ENCODE measurements at places on chromosomes 1 and 21.

DNA sequence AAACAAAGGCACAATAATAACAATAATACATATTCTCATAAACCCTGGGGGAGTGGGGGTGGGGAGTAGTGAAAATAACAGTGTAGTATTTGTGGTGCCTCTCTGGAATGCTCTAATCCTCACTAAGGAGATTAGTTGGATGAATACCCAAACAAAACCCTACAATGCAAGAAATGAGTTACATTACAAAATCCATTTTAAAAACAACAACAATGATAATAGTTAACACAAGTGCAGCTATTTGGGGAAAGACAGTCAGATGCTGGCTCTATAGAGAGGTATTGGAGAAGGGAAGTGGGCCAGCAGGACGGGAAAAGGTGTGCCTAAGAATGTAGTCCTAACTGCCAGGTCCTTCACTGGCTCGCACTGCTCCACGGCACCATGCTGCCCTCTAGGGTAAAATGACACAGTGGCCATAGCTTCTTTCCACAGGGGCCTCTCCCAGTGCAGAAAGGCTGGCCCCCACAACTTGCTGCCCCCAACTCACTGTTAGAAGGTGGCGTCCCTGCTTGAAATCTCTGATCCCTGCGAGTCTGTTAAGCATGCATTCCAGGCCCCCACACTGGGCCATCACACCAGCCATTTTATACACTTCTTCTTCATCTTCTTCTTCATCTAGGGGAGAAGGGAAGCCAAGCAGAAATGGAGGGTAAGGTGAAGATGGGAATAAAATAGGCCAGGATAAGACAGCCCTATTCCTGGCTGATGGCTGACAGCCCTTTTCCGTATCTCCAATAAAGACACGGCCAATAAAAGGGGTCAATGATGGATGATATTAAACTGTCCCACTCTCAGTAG is 113.8 kb downstream of the UBR4 start:
- DNase-seq, result peak; percentile 19

DNA sequence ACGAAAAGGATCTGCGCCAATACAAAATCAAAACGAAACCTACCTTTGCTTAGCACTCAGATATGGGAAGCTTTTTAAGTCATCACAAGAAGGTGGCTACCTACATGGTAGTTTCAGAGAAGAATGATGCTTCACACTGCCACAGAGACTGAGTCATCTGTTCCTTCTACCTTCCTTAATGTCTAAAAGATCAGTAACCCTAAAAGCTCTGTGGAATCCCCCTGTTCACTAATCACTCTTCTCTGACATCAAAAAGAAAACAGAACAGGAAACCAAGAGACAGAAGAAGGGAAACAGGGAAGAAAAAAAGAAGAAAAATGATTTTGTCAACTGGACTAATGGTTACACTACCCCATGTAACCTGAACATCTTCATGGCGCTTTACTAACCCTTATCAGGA is 177.2 kb downstream of the SMYD3 start:
- no peak for DNase-seq

DNA sequence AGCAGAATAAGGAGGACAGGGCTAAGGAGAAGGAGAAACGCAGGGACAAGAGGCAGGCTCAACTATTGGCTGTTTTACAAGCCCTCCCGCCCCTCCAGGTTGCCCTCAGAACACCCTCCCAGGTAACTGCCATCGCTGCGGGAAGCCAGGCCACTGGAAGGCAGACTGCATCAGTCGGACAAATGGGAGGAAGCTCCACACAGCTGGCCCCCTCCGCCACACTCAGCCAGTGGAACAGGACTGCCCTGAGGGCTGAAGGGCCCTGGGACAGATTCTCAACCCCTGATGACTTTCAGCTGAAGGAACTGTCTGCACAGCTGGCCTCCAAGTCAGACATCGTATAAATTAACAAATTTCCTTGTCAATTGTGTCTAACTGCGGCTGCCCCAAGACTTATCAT is 21.8 kb downstream of the LRRC3 start:
- no peak for DNase-seq

DNA sequence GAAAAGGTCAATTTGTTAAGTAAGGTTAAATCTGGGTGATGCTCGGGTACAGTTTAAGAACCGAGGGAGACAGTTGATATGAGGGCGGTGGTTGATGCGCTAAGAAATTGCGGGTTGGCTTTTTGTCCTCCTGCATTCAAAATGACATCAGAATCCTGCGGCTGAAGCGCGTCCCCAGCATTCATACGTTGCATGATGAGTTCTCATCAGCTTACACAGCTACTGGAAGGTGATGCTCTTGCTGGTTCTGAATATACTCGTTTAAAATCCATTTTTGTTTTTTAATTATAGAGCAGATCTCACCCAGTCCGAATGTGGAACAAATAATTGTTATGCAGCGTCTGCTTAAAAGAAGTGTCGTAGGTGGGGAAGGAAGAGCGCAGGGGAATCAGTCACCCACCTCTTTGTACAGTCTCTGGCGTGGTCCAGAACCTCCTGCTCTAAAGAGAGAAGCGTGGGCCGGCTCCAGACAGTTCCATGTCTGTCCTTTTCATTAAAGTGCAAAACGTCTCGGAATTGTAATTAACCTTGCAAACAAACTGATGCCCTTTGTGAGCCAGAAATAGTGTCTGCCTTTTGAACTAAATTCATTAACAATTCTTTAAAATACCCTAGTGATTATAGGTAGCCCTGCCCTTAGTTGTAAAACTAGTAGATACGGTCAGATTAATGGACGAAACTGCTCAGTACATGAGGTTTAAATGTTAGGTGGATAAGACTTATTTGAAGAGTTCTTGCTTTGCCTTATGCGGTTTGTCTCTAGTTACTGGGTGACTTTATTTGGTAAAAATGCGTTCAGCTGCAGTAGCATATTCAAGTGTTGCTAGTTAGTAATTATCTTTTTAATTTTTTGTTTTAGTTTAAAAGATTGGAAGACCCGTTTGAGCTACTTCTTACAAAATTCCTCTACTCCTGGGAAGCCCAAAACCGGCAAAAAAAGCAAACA is 741 bp downstream of the RGS2 start:
- peak; percentile 57 for DNase-seq

- DNase-seq, result no peak
These were observed 276.5 kb upstream of the USP25 start for GRCh38 chr21:15453261-15453660.

- no peak for DNase-seq
These were observed 69.1 kb downstream of the RGS18 start for GRCh38 chr1:192227330-192227729.

DNA sequence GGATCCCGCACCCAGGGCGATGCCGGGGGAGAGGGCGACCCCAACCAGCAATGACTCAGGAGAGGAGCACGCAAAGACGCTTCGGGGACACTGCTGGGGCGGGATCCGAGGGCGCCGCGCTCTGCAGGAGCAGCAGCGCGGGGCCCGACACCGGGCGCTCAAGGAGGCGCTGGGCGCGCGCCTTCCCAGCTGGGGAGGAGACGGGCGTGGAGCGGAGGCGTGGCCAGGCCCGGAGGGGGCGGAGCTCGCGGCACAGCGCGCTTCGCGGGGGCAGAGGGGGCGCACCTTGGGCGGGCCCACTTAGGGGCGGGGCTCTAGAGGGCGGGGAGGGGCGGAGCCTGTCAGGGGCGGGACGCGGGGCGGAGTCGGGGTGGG is 369 bp downstream of the SUMO3 start:
- DNase-seq, result peak; percentile 77

- no peak for DNase-seq
These were observed 8.2 kb downstream of the NBPF1 start for GRCh38 chr1:16605213-16605525.

GRCh38 chr1:6360117-6360496 is 33.5 kb downstream of the ACOT7 start:
- DNase-seq, result no peak

GRCh38 chr1:211616231-211616964 is 37.4 kb upstream of the SLC30A1 start:
- DNase-seq, result no peak

- DNase-seq, result no peak
These were observed 355.1 kb upstream of the PTBP2 start for GRCh38 chr1:96366516-96366915.

DNA sequence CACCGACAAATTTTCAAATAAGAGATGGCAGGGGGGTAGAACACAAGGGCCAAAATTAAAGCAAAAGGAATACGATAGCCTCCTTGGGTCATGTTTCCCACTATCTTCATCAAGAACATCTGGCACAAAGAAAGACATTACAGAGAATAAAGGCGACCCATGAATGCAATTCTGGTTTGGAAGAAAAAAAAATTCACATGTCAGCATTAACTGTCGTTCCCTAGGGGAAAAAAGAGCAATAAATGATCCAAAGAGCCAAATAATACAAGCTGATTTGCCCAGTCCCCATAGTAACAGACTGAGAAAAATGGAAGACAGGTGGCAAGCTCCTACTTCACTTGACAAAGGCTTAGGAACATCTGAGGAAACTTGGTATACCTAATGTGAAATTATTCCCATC is 4.5 kb downstream of the STIL start:
- peak; percentile 98 for DNase-seq

- peak; percentile 56 for DNase-seq
These were observed 49.4 kb upstream of the A3GALT2 start for GRCh38 chr1:33370301-33370700.

- no peak for DNase-seq
These were observed 43.7 kb upstream of the PTGFR start for GRCh38 chr1:78447086-78447485.

- no peak for DNase-seq
These were observed 71.5 kb upstream of the RGS2 start for GRCh38 chr1:192737306-192737705.

DNA sequence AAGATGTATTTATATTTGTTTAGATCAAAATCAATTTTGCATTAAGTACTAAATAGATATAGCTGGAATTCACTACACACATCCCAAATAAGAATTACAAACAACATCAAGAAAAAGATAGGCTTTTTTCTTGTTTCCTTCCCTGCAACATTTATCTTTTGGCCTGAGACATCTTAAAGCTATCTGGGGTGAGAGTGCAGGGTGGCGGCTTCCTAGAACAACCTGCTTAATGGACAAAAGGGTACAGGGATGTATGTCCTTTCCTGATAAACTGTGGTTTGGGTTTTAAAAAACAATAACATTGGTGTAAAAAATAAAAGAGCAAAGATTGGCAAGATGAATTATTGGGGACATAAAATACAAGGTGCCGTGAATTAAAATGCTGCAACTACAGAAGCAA is 54.4 kb downstream of the EPRS1 start:
- no peak for DNase-seq

GRCh38 chr1:79353224-79353623 is 346.7 kb upstream of the ADGRL4 start:
- peak; percentile 7 for DNase-seq

GRCh38 chr1:107677697-107678096 is 287.3 kb downstream of the VAV3 start:
- no peak for DNase-seq

- DNase-seq, result no peak
These were observed 42.7 kb upstream of the LIN9 start for GRCh38 chr1:226351709-226352108.

DNA sequence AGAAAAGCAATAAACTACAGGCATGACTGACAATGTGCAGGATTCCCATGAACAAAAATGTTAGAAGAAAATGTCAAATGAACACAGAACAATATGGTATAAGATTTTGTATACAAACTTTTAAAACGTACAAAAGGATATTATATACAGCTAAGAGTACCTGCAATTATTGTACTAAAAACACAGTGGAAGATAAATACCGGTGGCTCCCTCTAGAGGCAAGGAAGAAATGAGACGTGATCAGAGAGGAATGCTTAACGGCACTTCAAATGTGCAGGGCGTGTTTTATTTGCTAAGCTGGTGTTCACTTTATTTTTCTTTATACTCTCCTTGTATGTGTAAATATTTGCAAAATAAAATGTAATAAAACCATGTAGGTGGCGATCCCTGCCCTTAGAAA is 191.8 kb upstream of the SAMSN1 start:
- peak; percentile 16 for DNase-seq

DNA sequence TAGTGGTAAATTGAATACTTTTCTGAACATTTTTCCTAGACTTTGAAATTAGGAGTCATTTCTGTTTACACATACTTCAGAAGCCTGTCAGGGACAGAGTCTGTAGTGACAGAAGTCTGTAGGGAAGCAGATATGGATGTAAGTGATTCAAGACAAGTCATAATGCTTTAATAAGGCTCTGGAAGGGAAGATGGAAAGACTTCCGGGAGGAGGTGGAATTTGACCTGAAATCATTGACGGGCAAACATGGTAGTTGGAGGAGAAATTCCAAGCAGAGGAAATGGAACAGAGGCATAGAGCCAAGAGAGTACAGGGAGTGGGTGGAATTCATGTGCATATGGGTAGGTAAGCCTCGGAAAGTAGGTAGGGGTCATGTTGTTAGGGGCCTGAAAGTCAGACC is 22.5 kb downstream of the CAMTA1 start:
- DNase-seq, result no peak

- DNase-seq, result no peak
These were observed 9.9 kb downstream of the LMO4 start for GRCh38 chr1:87338566-87338965.

- no peak for DNase-seq
These were observed 37.8 kb upstream of the EFHD2 start for GRCh38 chr1:15371610-15372545.

GRCh38 chr1:112704391-112704933 is 2.5 kb downstream of the RHOC start:
- no peak for DNase-seq

DNA sequence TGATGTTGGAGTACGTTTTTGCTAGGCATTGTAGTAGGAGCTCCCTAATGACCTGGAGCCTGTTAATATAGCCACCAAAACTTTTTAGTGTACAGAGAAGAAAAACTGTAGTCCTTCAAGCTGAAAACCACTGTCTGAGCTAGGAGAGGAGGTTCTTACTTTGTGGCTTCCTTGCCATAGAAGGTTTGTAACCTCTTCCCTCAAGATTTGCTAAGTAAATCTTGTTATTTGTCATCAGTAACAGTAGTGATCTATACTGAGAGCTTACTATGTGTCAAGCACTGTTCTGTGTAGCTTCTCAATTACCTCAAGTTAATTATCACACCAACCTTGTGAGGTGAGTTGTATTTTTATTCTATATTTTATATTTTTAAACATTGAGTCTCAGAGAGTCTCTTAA is 21.2 kb upstream of the LRRC8C start:
- no peak for DNase-seq

GRCh38 chr1:12067900-12068821 is 5.1 kb downstream of the TNFRSF8 start:
- peak; percentile 48 for DNase-seq

DNA sequence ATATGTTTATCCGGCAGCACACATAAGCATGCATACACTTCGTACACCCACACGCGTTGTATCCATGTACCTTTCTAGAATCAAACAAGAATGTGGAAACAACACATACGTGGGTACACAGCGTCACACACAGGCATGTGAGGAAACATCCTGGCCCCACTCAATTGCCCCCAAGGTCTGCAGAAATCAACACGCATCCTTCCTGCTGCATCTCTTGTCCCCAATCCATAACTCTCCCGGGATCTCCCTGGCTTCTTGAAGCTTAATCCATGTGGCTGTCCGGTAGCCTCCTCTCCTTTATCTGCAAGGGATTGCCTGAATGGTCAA is 5.5 kb upstream of the TBX15 start:
- DNase-seq, result no peak

Data from NCI-H2171 treated with DMSO at 0.1 percent for 48 hours (cell line).